ENCODE measurements at places on chromosomes 1 and 21. TPM values are rescaled to one million over a fixed set of nuclear protein-coding genes. Genes with fewer than 3 reads are reported as not detected.
A peak's percentile ranks its signal among the peaks of the same experiment; 100 is the strongest.

GRCh38 chr1:119504831-119505230 lies 2.2 kb upstream of the HSD3B1 start:
- no peak for DNase-seq

DNA sequence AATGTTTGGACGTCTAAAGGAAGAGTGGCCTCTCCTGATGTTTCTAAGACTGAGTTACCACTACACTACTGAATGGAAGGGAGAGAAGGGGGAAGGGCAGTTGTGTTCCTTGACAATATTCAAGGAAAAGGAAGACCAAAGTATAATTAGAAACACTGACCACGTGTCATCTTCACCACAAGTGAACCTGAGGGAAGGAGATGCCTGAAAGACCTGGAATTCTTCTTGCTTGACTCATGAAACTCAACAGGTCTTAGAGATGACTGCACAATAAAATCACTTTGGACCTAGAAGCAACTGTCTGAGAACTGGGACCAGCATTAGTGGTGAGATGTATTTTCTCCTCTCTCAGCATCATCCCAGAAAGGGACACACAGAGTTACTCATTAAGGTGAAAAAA lies 56.7 kb downstream of the PTPN14 start:
- peak; percentile 88 for DNase-seq

- peak; percentile 15 for DNase-seq
These were observed 25.5 kb upstream of the ZNF496 start for GRCh38 chr1:247357052-247357780.

DNA sequence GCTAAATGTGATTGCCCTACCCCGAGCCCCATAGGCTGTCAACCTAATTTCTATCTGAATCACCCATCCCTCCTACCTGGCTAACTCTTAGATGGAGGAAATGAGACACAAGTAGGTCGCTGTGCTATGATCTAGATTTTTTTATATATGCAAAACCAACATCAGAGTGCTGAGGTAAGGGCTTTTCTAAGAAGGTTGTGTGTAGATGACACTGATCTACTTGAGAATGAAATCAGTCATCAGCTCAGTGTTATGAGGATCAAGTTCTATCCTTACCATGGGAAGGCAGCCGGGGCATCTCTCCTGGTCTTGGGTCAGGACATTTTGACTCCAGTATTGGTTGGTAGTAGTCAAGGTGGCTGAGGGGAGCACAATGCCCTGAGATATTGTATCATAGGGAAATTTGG lies 23.6 kb downstream of the SLAMF1 start:
- DNase-seq, result no peak

- peak; percentile 63 for DNase-seq
These were observed 361.0 kb downstream of the ADGRL2 start for GRCh38 chr1:82161700-82162141.

DNA sequence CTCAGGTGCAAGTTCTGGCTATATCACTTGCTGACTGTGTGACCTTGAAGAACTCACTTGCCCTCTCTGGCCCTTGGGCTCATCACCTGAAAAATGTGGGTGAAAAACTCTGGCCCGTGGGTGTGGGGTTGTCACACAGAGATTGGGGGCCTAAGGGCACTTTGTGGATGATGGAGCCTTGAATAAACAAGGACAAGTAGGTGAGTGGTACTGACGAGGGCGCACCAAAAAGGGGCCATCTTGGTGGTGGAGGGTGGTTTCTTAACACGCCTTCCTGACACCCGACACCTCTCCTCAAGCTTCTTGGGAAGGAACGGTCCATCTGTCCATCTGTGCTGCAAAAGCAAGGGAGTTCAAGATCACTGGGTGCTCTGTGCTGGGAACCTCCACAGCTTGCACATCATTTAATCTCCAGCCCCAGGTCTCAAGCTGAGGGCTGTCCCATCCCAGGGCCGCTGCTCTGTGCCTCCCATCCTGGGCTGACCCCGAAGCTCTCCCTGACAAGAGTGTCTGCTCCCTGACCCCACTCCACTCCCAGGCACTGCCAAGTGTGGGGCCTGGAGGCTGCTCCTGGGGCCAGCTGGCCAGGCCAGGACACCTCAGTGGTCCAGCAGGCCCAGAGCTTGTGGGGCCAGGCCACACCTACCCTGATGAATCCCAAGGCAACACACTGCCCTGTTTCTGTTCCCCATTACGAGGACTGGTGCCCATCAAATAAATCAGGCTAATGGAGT lies 97.3 kb downstream of the GLIS1 start:
- no peak for DNase-seq

DNA sequence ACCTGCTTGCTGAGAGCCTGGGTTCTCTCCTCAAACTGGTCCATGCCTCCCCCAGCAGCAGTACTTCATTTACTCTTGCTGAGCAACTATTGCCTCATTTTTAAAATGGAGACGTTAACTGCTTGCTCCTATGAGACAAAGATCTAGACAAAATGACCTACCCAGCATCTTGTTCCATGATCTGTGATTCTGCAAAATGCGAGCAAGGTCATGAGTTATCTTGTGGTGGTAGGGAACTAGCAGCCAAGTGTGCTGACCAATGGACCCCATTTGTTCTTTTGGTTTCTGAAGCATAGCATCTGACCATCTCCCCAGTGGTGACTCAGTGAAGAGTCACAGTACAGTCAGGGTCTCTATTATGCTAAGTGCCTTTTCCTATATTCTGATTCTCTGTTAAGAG lies 40.4 kb downstream of the TBX15 start:
- DNase-seq, result peak; percentile 84

GRCh38 chr21:33650230-33650629 lies 7.9 kb downstream of the ITSN1 start:
- DNase-seq, result no peak

DNA sequence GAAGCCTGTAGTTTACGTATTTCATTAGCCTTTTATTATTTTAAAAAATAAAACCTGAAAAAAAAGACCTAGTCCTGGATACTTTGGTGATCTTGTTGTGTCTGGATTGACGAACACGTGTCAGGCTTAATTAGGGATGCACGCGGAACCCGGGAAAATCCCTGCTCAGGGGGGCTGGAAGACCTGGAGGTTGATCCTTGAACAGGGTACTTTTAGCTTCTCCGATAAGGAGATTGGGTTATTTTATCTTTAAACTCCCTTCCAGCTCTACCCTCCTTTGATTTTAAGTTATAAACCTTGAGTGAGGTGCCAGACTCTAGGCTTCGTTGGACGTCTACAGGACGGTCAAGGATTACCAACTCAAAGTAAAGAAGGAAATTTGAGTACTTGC lies 552 bp upstream of the ZNF691 start:
- no peak for DNase-seq

GRCh38 chr1:44499306-44499705 lies 94.3 kb downstream of the RNF220 start:
- no peak for DNase-seq

GRCh38 chr1:65082346-65083040 lies 65.5 kb upstream of the AK4 start:
- no peak for DNase-seq

DNA sequence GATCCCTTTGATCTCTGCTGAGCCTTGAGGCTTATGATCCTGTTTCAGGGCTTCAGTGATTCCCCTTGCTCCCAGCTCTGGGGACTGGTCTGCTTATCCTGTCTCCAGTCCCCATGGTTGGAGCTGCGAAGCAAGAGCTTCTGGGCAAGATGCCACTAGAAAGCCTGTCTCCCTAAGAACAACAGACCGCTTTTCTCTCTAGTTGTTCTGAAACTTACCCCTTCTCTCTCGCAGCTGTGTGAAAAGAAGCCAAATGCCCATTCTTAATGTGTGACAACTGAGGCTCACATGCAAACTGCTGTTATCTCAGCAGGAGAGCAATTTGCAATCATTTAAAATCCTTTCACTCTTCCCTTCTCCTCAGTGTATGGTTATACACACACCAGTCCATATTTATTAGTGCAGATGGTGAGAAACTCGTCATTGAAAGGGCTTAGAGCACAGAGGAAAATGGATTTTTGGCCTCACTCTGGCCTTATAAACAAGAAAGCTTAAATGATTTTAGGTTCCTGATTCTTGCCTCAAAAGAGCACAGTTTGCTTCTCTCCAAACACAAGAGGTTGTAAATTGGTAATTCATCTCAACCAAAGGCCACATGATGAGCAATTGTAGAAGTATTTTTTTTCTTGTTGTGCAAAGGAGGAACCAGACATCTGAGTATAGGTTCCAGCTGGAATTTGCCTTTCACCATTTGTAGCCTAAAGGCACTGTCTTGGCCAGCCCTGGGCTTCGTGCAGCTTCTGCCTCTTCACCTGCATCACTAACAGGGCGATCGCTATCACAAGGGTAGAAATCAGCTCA lies 179.2 kb upstream of the LMO4 start:
- no peak for DNase-seq

DNA sequence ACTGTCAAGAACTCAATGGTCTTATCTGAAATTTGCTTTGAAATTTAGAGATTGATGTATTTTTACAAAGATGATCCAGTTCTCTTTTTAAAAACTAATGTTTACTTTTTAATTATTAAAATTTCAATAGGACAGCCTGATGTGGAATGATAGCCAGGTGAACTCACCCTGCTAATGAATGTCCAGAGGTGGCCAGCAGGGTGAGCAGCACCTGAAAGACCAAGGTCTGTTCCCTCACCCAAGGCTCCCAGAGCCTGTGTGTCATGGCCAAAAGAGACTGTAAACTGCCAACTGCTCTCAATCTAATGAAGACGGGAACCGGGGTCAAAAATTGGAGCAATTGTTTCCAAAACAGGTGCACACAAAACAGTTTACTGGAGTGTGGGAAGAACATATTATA lies 340.4 kb downstream of the DISC1 start:
- no peak for DNase-seq

SSBP3 gene
- total RNA-seq, result 14.4 TPM

TCHH gene
- not detected for total RNA-seq

ACTN2 gene
- total RNA-seq, result 0.71 TPM

KCNK1 gene
- 36.3 TPM for total RNA-seq

ERMAP gene
- 20.1 TPM for total RNA-seq

MRAP gene
- total RNA-seq, result not detected

RNASEL gene
- total RNA-seq, result 5.0 TPM

USP24 gene
- total RNA-seq, result 13.0 TPM
